ENCODE measurements at places on chromosomes 4 and X. TPM values are rescaled to one million over a fixed set of nuclear protein-coding genes. Genes with fewer than 3 reads are reported as not detected.

The MAGEA1 gene
- total RNA-seq = not detected

The STOX2 gene
- 41.7 TPM for total RNA-seq

- no peak overlapping the region for H3K4me3 ChIP-seq
- no peaks in the 10 kb centered on the region for H3K27me3 ChIP-seq
- no peaks in the 10 kb centered on the region for H3K4me1 ChIP-seq
- H3K27ac ChIP-seq = no peak overlapping the region
- DNase-seq = no peak
Measured at GRCh38 chrX:52577464-52578173, 60.8 kb upstream of the XAGE1B start.

- no peaks in the 10 kb centered on the region for H3K36me3 ChIP-seq
- H3K4me1 ChIP-seq = no peaks in the 10 kb centered on the region
- DNase-seq = no peak
- H3K27ac ChIP-seq = no peak overlapping the region
- H3K27me3 ChIP-seq = no peaks in the 10 kb centered on the region
- H3K4me3 ChIP-seq = no peak overlapping the region
Measured at GRCh38 chr4:23828020-23828715, 61.7 kb downstream of the PPARGC1A start.

The TCEAL5 gene
- total RNA-seq = not detected

The TMSB15B gene
- total RNA-seq = 0.32 TPM

The TASL gene
- total RNA-seq = not detected

DNA sequence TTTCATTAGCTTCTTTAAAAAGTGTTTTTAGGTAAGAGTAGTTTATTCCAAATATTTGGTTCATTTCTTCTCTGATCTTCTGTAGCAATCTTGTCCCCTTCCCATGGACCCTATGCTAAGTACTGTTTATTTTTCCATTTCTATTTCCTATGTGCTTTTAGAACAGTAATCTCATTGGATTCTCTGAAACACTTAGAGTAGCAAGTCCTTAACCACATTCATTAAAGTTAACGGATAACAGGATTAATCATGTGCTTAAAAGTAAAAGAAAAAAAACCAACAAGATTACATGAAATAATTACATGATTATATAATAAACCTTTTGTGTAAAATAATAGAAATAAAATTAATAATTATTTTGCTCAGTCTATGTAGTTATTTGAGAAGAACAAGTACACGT, 929.7 kb downstream of the C4orf33 start:
- no peaks in the 10 kb centered on the region for H3K36me3 ChIP-seq
- no peak overlapping the region for H3K4me3 ChIP-seq
- no peaks in the 10 kb centered on the region for H3K27me3 ChIP-seq
- no peaks in the 10 kb centered on the region for H3K4me1 ChIP-seq

DNA sequence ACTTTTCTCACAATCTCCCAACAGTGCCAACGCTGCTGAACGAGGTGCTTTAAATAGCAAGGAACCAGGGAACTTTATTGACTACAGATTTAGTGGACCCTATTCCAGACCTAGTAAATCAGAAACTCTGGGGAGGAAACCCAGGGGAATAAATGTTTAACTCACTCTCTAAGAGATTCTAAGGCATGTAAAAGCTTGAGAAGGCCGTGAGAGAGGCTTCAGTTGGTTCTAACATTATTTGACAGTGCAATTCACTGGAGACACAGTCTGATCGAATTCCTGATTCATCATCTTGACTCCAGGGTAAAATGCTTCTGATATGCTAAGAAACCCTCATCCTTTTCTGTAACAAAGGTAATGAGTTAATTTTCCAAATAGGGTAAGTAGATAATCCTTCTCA, 494.4 kb downstream of the KCNIP4 start:
- no peak overlapping the region for H3K27ac ChIP-seq
- no peaks in the 10 kb centered on the region for H3K27me3 ChIP-seq
- no peaks in the 10 kb centered on the region for H3K4me1 ChIP-seq
- DNase-seq = no peak

GRCh38 chr4:67522851-67523671, 22.2 kb downstream of the CENPC start:
- no peak overlapping the region for H3K27ac ChIP-seq
- H3K36me3 ChIP-seq = peaks cover 10% of the 10 kb centered on the region
- no peak for DNase-seq
- no peaks in the 10 kb centered on the region for H3K27me3 ChIP-seq

- H3K36me3 ChIP-seq = no peaks in the 10 kb centered on the region
- no peak overlapping the region for H3K27ac ChIP-seq
- H3K27me3 ChIP-seq = no peaks in the 10 kb centered on the region
- no peak for DNase-seq
Measured at GRCh38 chr4:102454981-102455685, 46.0 kb upstream of the NFKB1 start.

DNA sequence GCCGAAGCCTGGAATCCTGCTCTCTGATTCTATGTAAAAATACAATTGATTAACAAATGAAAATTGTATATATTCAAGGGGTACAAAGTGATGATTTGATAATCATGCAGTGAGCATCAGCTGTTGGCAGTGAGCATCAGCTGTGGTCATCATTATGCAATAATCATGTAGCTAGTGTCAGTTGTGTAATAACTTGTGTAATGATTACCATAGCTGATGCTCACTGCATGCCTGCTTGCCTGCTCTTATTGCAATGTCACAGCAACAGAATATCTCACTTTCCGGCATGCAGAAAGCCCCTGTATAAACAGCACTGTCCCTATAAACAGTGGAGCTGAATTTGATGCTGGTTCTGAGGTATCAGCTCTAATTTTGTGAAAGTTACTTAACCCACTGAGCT, 46.8 kb downstream of the SULT1B1 start:
- no peaks in the 10 kb centered on the region for H3K4me1 ChIP-seq
- no peaks in the 10 kb centered on the region for H3K36me3 ChIP-seq
- DNase-seq = no peak
- H3K27ac ChIP-seq = no peak overlapping the region
- no peaks in the 10 kb centered on the region for H3K27me3 ChIP-seq

The GUF1 gene
- 14.5 TPM for total RNA-seq

GRCh38 chrX:24117258-24117657, 32.3 kb upstream of the ZFX start:
- H3K27ac ChIP-seq = no peak overlapping the region
- H3K4me1 ChIP-seq = no peaks in the 10 kb centered on the region
- H3K27me3 ChIP-seq = no peaks in the 10 kb centered on the region
- no peak for DNase-seq
- no peak overlapping the region for H3K4me3 ChIP-seq

All from ascending aorta (tissue), 2 donors.